Right hindlimb (tissue), 1 donor: ENCODE measurements at places on chromosomes 7 and 10.
A peak's percentile ranks its signal among the peaks of the same experiment; 100 is the strongest.

DNA sequence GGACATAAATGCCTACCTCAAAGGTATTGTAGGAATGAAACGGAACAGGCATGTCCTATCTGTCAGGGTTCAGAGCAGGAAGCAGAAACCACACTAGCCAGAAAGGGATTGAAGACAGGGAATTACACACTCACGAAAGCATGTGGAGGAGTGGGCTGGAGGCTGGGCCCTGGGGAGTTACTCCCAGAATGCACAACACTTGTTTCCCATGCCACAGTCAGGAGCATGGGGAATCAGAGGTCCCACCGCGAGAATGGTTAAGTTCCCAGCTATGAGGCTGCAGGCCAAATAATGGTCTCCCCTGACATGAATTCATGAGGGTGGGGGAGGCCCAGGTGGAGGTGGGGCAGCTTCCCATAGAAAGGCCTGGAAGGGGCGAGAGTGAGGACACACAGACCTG is 212.7 kb downstream of the HERPUD2 start:
- no peak for DNase-seq

GRCh38 chr10:77160679-77161078 is 476.9 kb downstream of the KCNMA1 start:
- no peak for DNase-seq

DNA sequence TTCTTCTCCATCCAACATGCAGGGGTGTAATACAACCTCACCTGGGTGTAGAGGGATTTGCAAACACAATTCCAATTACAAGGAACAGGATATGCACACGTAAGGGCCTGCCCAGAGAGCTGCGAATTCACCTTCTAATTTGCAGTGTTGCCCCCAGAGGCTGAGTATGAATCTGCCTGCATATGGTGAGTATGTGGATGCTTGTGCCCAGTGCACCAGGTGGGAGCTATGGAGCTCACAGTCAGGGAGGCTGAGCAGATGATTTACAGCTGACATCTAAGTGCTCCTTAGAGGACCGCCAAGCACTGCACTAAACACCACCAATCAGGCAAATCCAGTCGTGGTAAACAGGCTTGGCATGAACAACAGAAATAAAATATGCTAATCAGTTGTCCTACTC is 132.0 kb downstream of the RELN start:
- no peak for DNase-seq

GRCh38 chr10:34845070-34845469 is 30.0 kb upstream of the PARD3 start:
- DNase-seq: peak; percentile 46

DNA sequence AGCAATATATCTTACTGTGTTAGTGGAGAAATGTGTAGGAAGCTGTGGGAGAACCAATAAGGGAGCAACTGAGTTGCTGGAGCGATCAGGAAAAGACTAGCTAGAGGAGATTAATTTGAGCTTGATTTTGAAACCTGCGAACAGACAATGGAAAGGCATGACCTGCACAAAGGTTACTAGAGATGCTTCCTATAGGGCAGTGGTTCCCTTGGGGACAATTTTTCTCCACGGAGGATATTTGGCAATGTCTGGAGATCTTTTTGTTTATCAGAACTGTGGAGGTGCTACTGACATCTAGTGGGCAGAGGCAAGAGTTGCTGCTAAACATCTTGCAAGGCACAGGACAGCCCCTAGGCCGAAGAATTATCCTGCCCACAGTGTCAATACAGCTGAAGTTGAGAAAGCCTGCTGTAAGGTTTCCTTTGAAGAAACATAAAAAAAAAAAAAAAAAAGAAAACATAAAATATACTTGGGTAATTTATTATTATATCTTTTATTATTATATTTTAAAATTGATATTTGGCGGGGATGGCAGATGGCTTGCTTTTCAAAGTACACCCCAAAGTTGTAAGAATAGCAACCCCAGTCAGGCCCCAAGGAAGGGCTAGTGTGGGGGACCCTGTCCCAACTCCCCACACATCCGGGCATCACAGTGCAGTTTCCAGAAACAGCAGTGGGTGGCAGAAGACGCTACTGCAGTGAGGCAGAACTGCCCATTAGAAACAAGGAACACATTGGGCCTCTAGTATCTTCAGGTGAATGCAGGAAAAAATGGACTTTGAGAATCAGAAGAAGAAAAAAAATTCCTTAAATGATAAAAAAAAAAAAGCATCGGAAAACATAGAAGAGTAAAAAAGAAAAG is 481.6 kb downstream of the SH2D4B start:
- DNase-seq: peak; percentile 32

DNA sequence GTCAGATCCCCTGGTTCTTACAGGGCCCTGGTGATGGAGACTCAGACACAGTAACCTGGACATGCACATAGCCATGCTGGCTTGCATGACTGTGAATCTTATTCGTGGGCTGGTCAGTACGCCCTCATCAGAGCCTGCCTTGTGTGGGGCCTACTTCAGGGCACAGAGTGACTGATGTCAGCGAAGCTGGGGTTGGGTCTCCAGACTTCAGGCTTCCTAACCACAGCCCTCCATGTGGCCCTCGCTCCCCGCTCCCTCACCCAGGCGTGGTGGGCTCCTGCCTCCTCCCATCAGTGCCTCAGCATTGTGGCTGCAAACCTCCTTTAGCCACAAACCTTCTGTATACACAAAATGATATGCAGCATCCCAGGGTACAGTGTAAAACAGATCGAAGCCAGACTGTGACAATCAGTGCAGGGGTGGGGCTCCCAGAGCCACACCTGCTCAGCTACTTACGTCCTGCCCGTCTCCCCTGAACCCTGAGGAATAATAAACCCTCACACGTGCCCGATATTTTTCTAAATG is 7.1 kb upstream of the C10orf105 start:
- no peak for DNase-seq

DNA sequence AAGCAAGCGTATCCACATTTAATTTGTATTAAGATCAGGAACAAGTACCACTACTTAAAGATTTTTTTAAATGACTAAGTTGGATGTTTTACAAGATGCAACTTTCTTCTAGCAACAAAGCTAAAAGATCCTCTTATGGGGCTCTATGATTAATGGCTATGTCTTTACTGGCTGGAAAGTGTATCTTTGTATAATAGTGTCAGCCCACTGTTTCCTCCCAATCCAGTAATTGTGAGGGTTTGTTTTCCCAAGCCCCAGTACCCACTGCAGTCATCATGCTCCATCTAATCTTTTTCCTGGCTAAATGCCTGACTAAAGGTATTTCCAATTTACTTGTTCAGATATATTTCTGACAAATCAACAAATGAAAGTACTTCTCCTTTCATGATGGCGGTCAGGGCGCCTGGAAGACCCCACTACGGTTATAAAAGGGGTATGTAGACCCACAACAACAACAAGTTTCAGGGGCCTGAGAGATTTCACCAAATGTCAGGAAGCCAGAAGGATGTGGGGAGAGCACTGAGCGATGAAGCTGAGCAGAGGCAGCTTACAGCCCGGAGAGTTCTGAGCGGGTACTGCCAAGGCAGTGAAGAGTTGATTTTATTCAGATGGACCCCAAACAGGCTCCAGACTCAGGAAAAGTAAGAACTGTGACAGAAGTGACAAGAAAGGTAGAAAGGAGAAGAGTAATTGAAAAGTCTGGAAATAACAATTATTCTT is 222.6 kb upstream of the KLF14 start:
- no peak for DNase-seq

GRCh38 chr10:74040200-74041126 is 42.5 kb downstream of the VCL start:
- no peak for DNase-seq

DNA sequence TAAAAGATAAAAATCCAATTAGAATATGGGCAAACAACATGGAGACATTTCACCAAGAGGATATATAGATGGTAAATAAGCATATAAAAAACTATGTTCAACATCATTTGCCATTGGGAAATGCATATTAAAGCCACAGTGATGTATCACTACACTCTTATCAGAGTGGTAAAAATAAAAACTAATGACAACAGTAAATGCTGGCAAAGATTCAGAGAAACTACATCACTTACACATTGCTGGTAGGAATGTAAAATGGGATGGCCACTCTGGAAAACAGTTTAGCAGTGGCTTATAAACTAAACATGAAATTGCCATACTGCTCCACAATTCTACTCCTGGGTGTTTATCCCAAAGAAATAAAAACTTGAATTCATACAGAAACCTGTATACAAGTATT is 59.2 kb downstream of the CROT start:
- DNase-seq: no peak

DNA sequence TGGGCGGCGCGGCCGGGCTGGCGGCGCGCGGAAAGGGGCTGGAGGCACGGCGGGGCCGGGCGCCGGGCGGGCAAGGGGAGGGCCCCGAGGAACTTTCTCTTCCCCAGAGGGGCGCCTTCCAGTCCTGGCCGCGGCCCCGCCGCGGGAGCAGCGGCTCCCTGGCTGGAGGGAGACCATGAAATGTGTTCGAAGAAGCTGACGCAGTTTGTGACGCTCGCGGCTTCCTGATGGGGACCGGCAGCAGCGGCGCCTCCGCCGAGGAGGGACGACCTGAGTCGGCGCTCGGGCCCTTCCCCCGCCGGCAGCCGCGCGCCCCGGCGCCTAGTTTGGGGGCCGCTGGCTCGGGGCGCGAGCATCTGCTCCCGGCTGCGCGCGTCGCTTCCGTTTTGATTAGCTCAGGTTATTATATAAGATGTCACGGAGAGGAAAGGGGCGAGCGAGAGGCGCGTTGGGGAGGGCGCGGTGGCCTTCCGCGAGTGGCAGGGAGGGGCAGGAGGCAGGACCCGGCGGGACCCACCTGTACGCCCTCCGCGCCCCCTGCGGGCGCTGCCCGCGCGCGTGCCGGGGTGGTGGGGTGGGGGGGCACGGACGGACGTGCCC is 57.1 kb upstream of the PCGF5 start:
- peak; percentile 69 for DNase-seq

DNA sequence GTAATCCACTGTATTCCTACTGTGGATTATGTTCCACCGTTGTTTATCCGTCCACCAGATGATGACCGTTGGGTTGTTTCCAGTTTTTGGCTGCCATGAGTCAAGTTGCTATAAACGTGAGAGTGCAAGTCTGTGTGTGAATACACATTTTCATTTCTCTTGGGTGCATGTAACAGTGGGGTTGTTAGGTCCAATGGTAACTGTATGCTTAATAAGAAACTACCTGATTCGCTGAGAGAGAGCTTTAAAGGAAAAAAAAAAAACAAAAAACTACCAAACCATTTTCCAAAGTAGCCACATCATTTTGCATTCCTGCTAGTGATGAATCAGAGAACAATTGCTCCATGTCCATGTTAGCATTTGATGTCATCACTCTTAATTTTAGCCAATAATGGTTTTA is 15.9 kb downstream of the UBN2 start:
- no peak for DNase-seq

DNA sequence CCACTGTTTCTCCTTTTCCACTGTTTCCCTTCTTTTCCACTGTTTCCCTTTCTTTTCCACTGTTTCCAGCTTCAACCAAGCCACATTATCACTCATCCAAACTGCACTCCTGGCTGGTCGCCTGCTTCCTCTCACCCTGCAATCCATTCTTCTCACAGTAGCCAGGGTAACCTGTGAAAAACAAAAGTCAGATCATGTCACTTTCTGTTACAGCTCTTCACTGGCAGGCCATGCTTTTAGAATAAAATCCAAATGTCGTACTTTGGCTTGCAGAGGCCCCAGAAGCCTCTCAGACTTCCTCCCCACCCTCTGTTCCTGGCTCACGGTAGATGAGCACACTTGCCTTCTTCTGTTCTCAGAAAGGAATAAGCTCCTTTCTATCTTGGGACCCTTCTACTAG is 33.9 kb downstream of the STARD3NL start:
- DNase-seq: peak; percentile 68

DNA sequence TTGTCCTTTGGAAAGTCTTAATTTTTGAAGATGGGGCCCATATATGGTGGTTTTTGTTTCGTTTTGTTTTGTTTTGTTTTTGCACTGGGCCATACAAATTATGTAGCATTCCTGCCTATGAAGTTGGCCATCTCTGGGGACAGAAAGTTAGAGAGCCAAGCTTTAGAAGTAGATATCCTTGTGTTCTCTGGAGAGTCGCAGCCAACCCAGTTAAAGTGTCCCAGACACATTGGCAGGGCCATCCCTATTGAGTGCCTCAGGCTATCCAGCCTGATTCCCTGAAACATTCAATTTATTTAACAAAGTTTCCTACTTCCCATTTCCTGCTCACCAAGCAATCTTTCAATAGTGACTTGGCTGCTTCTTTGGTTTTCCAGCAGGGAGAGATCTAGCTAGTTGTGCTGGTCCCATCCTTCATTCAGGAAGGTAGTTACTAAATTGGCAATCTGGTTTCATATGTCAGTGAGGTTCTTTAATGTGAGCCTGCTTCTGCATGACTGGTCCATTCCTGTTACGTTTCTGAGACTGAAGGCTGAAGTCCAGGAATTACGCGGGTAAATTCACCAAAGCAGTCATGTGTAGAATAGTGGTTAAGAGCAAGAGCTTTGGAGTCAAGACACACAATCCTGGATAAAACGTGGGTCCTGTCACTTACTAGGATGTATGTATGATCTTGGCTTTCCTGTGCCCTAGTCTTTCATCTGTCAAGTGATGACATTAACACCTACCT is 49.3 kb upstream of the HBP1 start:
- DNase-seq: no peak

DNA sequence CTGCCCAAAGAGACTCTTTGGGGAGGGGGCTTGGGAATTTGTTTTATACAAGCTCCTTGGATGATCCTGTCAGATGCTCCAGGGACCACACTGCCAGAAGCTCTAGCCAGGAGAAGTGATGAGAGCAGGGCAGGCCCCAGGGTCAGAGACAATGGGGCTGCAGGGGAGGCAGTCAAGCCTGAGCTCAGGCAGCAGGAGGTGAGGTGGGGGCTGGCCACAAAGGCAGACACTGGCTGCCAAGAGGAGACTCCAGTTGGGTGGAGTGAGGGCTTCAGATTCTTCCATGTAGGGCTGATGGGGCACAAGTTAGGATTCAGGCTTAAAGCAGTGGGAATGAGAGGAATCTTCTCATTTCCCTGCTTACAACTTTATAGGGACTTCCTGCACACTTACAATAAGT is 35.6 kb upstream of the LOXL4 start:
- DNase-seq: no peak

DNA sequence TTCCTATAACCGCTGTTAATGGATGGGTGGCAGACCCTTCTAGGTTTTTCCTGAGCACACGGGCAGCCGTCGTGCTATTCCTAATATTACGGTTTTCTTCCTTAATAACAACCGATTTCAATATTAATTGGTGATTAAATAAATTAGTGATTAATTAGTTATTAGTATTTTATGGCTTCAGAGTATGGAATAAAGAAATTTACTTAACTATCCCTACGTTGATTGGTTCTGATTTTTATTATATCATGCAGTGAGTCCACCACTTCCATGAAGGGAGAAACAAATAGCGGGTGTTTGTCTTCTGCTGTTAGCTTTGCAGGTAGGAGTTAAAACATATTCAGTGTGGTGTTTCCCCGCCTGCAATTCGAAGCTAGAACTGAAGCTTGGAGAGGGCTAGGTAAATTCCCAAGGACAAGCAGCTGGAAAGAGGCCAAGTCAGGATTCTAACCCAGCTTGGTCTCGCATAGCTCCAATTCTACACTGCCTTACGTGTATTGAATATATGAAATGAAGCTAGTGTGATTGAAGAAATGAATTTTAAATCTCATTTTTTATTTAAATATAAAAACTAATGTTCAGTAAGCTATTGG is 928 bp upstream of the CSTF2T start:
- DNase-seq: peak; percentile 46
